ENCODE measurements at places on chromosomes 12 and 14. TPM values are rescaled to one million over a fixed set of nuclear protein-coding genes. Genes with fewer than 3 reads are reported as not detected.

DNA sequence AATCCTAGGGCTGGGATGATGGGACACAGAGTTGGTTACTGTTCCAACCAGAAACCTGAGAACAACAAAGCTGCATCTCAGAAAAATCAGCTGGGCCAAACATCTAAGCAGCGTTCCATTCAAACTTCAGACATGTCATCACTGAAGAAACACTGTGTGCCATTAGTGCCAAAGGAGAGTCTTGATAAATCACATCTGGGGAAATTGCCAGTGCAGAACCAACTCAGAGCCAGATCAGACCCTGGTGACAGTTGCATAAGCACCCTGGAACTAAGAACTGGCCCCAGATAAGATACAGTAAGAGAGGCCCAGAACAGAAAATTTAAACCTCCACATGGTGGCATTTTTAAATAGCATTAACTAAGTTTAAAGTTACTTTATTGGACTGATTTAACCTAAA lies 482.8 kb downstream of the PRKD1 start:
- DNase-seq, result no peak

DNA sequence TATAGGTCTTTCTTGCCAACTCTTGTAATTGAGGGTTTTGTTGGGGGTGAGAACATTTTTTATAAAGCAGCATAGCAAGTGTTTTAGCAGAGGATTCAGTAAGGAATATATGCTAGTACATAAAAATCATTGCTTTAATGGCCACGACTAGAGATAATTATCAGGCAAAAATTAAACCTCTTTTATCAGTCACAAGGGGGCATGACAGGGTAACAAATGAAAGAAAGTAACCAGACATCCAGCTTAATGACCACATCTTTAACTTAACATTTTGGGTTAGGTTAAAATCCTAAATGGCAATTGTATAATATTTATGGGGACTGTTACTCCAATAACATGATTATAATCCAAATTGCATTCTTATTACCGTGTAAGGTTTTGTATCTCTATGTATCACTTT lies 119.6 kb downstream of the LRRIQ1 start:
- DNase-seq, result no peak

The CHMP4A gene
- 13.5 TPM for total RNA-seq

DNA sequence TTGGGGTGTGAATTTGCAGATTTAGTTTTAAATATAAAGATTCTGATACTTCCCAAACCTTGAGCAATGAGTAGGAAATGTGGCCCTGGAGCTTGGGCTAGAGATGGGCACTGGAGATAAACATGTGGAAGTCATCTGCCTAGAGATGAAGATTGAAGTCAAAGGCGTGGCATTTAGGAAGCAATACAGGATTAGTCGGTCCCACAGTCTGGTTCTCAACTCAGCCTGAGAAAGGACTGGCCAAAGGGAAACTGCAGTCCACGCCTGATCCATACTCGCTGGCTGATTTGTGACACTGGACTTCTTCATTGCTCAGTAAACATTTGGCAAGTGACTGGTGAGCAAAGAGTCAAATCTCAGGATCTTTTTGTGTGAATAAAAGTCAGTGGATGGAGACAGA lies 268.2 kb upstream of the ATP2B1 start:
- no peak for DNase-seq

- DNase-seq, result no peak
Observed at GRCh38 chr12:66964629-66965028, 285.8 kb upstream of the GRIP1 start.

The MSI1 gene
- total RNA-seq, result not detected
